ENCODE measurements at places on chromosomes 7 and 10.

- DNase-seq, result no peak
These were observed 10.3 kb downstream of the PKD1L1 start for GRCh38 chr7:47937711-47938573.

GRCh38 chr7:85820702-85821443 is 634.0 kb upstream of the SEMA3D start:
- no peak for DNase-seq

DNA sequence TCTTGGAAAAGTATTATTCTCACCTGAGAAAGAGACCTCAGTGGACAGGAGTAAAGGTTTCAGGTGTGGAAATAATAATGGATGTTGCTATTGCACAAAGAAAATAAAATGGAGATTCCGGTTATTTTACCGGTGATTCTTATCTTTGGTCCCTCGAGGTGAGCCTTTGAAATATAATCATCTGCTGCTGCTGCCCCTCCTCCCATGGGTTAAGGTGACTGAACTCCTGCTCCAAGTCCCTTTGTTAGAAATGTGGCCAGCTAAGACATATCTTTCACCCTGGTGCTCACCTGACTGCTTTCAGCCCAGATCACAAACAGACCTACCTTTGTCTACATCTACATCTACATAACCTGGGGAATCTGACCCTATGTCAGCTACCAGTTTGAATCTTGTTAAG is 5.7 kb downstream of the CUBN start:
- no peak for DNase-seq

- DNase-seq, result no peak
These were observed 32.9 kb upstream of the PRLHR start for GRCh38 chr10:118628397-118628796.

DNA sequence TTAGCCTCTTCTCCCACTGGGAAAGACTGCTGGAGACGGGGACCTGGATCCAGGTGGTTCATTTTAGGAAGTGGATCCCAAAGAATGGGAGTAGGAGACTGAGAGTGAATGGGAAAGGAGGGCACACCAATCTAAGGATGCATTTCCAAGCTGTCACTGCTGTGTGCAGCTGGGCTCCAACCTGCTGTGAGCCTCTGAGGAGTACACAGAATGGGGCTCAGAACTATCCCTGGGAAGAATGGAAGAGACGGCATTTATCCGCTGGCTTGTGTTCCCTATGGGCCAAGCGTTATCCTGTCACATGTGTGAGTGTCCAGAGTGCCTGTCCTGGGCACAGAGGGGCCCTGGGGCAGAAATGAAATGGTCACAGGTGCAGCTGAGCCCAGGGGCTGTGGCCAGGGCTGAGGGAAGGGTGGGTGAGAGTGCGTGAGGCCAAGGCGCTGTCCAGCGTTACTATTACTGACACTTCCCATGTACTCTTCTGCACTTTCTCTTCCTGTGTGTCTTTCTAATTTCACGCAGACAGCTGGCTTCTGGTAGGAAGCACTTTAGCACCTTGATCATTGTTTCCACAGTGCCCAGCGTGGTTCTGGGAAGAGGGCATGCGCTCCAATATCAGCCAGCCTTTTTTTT is 35.4 kb upstream of the PODXL start:
- DNase-seq, result no peak
